ENCODE measurements at places on chromosomes 2 and 18.

GRCh38 chr2:25274868-25275574 is 66.7 kb downstream of the DNMT3A start:
- DNase-seq: peak; percentile 67

GRCh38 chr2:134758633-134759032 is 39.8 kb upstream of the TMEM163 start:
- DNase-seq: no peak

- DNase-seq: no peak
These were observed 30.9 kb downstream of the FAM171B start for GRCh38 chr2:186724736-186725135.

GRCh38 chr2:62313449-62314227 is 117.7 kb downstream of the B3GNT2 start:
- no peak for DNase-seq

- DNase-seq: no peak
These were observed 10.5 kb upstream of the TOGARAM2 start for GRCh38 chr2:28970464-28971160.

- DNase-seq: peak; percentile 59
These were observed 13.0 kb upstream of the FAHD2A start for GRCh38 chr2:95389245-95390119.

DNA sequence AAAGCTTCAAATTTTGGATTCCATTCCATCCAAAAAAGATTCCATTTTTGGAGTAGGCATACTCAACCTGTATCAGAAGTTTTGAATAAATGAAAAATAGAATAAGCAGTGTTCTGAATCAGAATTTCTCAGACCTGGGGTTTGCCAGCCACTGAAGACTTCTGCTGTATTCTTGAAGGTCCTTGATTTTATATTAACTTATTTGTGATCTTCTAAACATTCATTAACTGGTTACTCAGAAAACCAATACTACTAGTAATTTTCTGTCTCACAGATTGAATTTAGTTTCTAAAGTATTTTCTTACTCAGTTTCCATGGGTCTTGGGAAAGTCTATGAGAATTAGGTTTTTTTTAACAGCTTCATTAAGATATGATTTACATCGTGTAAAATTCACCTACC is 60.9 kb downstream of the RIF1 start:
- no peak for DNase-seq

DNA sequence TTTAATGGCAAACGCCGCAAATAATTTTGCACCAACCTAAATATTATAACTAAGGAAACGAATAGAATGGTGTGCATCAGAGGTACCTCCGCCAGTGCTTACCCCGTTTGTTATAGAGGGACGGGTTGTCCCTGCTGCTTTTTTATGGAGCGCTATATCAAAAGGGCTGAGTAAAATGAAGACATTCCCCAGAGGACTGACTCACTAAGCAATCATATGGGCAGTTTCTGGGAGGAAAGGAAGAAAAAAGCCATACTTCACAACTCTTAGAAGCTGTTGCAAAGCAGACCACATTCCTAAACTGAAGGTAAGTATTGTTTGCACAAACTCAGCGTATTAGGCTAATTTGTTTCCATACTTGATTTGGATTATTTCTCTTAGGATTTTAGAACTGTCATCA is 12.9 kb downstream of the ID2 start:
- DNase-seq: no peak

GRCh38 chr18:64091526-64091925 is 57.4 kb downstream of the LINC00305 start:
- DNase-seq: no peak

- no peak for DNase-seq
These were observed 137.7 kb upstream of the CYP1B1 start for GRCh38 chr2:38213619-38214167.

GRCh38 chr2:13289310-13289709 is 572.6 kb downstream of the TRIB2 start:
- no peak for DNase-seq

- no peak for DNase-seq
These were observed 186.2 kb upstream of the TANK start for GRCh38 chr2:160973991-160974390.

DNA sequence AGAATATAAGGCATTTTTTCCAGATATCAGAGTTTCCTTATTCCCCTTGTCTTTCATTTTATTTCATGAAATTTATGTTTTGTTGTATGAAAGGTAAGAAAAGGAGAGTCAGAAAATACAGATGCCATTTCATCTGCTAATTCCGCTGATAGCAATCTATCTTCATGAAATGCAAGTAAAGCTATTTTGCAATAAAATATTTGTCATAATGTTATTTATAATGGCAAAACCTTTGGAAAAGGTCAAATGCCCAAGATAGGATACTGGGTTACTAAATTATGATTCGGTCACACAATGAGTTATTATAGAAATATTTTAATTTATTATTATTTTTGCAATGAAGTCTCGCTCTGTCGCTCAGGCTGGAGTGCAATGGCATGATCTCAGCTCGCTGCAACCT is 124.2 kb downstream of the SPP2 start:
- no peak for DNase-seq

GRCh38 chr18:63974991-63975390 is 5.1 kb downstream of the SERPINB8 start:
- no peak for DNase-seq

DNA sequence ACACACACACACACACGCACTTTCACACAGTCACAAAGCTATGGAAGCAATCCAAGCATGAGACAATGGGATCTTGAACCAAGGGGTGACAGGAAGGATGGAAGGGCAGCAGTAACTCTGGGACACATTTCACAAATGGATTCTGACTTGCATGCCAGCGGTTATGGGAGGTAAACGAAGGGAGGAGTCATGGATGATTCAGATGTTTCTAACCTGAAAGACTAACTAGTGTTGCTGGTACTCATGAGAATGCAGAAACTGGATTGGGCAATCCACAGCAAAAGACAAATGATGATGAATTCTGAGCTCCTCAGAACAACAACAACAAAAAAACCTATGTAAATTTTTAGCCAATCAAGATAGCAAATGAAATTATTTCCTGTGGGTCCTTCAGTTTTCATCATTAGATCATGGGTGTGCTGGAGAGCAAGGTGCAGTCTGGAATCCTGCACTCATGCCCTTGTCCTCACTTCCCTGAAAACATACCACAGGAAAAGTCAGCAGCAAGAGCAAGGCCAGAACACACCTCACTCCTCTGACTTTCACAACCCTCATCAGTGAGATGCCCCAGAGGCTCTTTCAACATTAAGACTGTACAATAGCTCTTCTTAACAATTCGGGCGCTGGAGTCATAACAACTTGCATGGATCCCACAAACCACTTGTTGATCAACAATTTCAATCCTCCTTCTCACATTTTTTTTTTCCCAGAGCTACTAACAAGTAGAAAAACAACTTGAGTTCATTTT is 32.6 kb downstream of the ABCA12 start:
- no peak for DNase-seq

DNA sequence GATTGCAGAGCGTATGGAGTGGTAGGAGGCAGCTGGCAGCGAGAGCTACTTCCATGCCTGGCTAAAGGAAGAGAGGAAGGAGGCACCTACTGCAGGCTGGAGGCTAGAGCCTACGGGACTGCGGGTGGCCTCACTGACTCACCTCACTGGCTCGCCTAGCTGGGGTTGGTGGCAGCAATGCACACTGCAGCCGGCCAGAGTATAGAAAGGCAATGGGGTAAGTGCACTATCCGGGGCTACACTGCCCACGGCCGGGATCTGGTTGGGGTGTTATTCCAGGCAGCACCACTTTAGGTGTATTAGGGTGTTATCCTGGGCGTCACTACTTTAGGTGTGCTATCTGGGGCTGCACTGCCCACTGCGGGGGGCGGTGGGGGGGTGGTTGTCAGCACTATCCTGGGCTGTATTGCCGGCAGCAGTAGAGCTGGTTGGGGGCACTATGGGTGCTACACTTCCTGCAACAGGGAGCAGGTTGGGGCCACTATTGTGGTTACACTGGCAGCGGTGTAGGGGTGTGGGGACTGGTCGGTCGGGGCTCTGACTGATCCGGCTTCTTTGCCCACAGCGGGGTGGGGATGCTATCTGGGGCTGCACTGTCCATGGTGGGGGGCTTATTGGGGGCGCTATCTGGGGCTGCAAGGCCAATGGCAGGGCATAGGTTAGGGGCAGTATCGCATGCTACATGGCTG is 33.3 kb upstream of the ANKRD62 start:
- DNase-seq: no peak

DNA sequence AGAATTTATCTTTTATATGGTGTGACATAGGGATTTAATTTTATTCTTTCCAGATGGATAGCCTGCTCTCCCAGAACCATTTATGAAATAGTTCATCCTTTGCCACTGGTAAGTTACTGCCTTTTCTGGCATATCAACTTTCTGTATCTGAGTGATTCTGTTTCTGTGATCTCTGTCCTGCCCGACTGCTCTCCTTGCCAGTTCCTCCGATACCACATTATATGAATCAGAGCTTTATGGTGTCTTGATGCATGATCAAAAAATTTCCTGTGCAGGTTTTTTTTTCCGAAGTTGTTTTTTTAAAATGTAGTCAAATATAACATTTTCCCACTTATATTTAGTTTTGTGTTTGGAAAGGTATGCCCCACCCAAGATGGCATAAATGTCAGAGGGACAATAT is 242.5 kb downstream of the CYP26B1 start:
- DNase-seq: no peak

- DNase-seq: peak; percentile 62
These were observed 130.9 kb upstream of the RAB12 start for GRCh38 chr18:8478166-8478967.

GRCh38 chr2:136538489-136538888 is 226.9 kb upstream of the THSD7B start:
- no peak for DNase-seq

- DNase-seq: no peak
These were observed 253.3 kb downstream of the EXOC6B start for GRCh38 chr2:72572501-72572900.
